ENCODE measurements at places on chromosomes 7 and 10.

GRCh38 chr7:22942191-22942590, 71.7 kb downstream of the HYCC1 start:
- DNase-seq: no peak

- DNase-seq: peak; percentile 13
Observed at GRCh38 chr10:104127411-104127810, 5.4 kb downstream of the SFR1 start.

- no peak for DNase-seq
Observed at GRCh38 chr10:96613576-96613975, 26.8 kb upstream of the TM9SF3 start.

DNA sequence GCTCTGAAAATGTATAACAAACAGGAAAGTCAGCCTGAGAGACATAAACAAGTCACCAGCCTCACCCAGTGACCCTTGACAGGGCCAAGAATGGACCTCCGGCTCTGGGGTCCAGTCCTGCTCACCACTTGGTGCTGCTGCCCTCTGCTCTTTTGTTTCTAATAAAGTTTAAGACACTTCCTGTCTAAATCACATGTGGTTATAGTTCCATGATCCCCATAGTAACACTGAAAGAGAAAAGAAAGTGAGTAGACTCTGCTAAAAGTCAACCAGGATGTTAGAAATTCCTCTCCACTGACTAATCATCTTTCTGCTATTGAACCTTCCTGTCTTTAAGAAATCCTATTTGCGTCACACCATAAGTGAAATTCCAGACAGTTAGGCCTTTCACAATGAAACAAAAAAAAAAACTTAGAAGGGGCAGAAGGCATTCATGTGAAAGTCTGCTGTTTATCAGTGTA, 179.2 kb upstream of the BET1 start:
- no peak for DNase-seq

DNA sequence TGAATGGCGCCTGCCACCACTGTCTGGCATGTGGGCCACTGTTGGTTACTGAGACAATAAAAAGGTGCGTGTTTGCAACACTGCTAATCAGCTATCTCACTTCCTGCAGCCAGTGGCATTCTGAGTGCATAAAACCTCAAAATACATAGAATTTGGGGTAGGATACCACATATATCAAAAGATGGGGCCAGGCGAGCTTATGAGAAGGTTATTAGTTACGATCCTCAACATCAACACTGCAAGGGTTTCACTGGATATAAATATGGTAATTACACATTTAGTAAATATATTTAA, 200.2 kb downstream of the WDR37 start:
- DNase-seq: no peak

GRCh38 chr10:78575400-78575799, 493.4 kb upstream of the ZMIZ1 start:
- no peak for DNase-seq

DNA sequence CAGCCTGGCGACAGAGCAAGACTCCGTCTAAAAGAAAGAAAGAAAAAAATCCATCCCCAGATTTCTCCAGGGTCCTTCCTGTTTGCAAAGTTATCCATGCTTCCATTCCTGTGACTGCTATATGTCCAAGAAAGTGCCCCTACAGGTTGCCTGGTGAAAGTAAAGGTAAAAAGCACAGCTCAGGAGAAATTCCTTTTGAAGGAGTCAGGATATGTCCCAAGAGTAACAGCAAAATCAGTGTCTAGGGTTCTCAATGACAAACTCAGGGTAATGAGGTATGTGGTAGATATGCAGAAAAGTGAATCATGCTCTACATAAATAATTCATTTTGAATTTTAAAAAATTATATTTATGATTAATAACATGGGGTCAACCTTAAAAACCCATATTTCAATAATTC, 91.5 kb downstream of the CTTNBP2 start:
- DNase-seq: no peak

- no peak for DNase-seq
Observed at GRCh38 chr10:127012769-127013152, 107.5 kb downstream of the DOCK1 start.

DNA sequence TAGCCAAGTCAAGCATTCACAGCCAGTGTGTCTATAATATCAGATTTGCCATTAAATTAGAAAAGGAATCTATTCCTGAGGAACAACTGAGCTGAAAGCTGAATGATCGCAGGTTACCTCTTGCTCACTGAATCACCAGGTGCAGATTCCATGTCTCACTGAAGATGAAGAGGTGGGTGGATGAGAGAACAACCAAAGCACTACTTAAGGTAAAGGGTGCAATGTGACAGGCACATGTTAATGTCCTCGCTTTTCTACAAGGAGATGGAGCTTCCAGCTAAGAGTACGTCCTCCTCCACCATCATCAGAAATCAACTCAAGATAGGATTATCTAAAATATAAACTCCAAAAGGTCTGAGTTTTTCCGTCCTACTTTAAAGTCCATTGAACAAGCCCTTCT, 4.6 kb downstream of the SORCS1 start:
- DNase-seq: no peak

- DNase-seq: no peak
Observed at GRCh38 chr10:72625276-72625607, 637 bp downstream of the MICU1 start.

DNA sequence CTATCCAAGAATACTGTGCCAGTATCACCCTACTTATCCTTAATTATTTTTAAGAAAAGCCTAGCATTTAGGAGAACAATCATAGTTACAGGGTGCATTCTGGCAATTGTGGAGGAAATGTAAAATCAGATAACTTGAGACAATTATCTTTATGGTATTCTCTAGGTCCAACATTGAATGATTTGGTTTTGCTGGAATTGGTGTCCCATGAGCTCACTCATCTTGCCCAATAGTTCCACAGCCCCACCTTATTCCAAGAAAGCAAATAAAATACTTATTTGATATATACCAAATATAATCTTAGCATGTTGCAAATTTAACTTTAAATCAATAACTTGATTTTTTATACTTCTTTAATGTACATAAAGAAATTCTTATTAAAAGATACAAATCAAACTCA, 65.3 kb downstream of the DGKB start:
- no peak for DNase-seq

DNA sequence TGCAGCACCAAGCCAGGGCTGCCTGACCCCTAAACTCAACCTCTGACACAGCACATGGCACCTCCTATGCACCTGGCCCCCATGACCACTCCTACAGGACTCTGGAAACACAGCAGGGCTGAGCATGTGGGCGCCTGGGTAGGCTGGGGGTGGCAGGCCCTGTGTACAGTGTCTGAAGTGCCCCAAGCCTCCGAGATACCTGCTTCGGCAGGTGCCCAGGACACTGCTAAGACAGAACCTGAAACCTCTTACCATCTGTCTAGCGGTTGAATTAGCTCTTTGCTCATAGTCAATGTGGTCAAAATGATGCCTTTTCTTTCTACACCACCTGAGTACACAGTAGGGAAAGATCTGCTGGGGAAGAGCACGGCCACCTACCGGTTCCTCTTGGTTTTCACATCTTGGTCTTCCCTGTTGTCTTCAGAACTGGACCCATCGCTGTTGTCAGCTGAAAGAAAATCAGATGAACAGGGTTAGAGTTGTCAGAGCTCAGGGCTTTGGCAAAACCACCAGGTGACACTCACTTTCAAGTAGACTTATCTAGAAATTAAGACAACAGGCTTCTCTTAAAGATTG, 177.4 kb downstream of the TCERG1L start:
- no peak for DNase-seq

DNA sequence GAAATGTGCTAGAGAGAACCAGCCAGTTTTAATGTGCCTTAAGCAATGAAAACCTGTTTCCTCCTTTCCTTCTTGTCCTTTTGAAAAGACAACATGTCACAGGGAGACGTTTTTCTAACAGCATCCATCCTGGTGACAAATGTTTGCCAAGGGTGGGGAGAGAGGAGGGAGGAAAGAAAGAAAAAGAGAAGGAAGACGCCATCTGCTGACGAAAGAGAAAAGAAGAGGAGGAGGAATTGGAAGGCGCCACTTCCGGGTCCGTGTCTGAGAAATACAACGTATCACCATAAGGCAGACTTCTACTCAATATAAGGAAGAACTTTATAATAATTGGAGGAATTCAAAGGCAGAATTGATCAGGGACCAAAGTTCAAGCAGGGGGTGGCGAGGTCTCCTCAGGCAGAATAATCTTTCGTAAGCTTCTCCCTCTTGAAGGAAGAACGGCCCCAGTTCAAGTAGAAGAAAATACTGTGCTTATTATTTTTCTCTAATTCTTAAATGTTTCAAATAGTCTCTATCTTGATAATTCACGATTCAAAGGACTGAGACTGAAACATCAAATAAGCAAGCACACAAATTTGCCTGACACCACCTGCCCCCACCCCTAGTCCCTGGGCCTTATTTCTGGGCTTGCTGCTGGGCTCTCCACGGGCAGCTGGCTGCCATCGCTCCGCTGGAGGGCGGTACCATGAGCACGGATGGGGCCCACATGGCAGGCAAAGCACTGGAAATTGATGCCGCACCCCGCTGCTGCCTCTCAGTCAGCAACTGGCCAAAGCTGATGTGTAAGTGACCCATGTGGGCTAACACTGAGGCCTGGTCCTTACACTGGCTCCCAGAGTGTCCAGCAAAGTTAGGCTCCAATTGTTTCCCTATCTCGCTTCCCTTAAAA, 273.7 kb upstream of the KLF14 start:
- peak; percentile 51 for DNase-seq

- DNase-seq: no peak
Observed at GRCh38 chr10:72234560-72235095, 18.6 kb upstream of the ASCC1 start.

DNA sequence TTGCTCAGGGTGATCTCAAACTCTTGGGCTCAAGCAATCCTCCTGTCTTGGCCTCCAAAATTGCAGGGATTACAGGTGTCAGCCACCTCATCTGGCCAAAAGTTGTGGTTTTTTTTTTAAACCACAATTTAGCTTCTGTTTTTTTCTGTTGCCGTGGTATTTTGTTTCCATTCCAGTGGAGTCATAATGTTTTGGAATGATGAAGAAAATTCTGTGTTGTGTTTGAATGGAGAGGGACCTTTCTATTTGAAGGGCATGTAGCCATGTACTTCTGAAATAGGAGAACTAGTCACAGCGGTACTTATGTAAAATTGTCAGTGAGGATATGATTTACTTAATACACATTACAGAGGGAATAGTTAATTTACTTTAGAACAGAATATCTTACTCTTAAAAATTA, 201.3 kb downstream of the ARL4A start:
- no peak for DNase-seq

DNA sequence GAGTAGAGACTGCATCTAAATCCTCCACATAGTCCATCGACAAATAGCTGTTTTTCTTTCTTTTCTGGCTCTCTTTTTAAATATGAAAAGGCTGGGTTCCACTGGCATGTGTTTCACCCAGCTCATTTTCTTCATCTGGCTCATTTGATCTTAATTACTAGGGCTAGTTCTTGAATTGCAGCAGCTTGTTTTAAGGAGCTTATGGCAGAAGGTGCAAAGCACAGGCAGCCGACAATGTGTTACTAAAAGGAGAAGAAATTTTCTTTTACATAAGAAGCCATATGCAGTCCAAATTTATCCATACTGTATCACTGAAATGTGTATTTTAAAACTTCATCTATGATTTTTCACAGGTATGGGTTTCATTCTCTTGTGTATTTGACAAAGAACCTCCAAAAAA, 205.6 kb upstream of the PTER start:
- no peak for DNase-seq

DNA sequence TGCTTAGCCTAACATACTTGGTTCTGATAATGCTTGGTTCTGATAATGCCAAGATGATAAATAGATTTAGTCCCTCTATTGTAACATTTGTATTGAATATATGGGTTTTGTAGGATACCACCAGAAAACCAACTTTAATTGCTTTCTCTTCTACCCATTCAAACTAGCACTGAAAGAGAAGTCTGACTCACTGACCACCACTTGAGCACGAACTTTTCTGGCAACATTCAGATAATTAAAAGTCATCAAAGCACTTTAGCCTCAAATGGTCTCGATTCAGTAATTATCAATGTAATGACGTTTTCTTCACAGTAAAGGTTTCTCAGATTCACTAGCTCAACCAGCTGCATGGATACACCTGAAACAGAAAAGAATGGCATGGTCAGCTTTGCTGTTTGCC, 63.0 kb downstream of the HDAC9 start:
- DNase-seq: no peak

DNA sequence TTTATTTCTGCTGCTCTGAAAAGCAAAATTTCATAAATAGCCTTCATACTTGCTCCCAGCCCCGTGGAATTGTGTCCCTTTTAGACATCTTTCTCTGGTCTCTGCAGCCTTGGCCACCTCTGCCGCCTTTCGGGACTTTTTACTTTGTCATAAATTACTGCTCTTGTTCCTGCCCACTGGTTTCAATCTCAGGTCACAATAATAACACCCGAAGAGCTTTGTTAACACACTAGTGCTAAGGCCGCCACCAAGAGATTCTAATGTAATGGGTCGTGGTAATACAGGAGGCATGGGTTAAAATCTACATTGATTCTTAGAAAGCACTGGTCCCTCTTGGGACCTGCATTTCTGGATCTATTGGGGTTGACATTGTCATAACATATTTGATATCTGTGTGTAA, 276.0 kb upstream of the VWC2 start:
- no peak for DNase-seq

DNA sequence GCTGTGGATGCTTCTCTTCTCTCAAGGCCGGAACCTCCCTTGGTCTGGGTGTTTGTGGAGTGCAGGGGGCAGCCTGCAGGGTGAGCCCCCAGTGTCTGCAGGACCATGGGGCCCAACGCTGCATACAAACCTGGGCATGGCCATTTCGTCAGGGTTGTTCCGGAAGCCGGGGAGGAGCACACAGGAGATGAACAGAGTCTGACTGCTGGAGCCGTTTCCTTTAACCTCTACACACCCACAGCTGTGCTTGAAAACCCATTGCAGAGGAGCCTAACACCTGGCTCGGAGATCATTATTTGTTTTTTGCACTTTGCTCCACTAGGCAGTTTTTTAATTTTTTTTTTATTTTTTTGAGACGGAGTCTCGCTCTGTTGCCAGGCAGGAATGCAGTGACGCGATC, 167.6 kb upstream of the INSYN2A start:
- no peak for DNase-seq

- no peak for DNase-seq
Observed at GRCh38 chr7:1234049-1234880, 1.6 kb downstream of the UNCX start.

- no peak for DNase-seq
Observed at GRCh38 chr10:71351628-71352319, 32.7 kb downstream of the SLC29A3 start.

DNA sequence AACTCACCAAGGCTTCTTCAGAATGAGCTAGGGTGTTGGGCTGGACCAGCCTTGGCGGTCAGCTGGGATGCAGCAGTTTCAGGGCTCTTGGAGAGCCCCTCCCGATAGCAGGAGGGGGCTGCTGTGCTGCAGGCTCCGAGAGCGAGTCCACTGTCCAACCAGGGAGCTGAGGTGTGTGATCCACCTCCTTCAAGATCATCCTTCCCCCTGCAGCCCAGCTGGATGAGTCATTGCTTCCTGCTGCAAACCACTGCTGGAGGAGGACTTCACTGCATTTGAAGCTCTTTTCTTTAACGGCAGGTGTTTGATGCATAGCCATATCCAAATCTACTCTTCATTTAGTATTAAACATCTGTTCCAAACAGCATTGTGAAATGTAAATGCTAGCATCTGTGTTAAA, 54.2 kb upstream of the EBF3 start:
- DNase-seq: no peak
